ENCODE measurements at places on chromosomes 16 and 17.
A peak's percentile ranks its signal among the peaks of the same experiment; 100 is the strongest.

GRCh38 chr16:19948186-19949104 is 63.8 kb upstream of the GPRC5B start:
- no peak for DNase-seq

DNA sequence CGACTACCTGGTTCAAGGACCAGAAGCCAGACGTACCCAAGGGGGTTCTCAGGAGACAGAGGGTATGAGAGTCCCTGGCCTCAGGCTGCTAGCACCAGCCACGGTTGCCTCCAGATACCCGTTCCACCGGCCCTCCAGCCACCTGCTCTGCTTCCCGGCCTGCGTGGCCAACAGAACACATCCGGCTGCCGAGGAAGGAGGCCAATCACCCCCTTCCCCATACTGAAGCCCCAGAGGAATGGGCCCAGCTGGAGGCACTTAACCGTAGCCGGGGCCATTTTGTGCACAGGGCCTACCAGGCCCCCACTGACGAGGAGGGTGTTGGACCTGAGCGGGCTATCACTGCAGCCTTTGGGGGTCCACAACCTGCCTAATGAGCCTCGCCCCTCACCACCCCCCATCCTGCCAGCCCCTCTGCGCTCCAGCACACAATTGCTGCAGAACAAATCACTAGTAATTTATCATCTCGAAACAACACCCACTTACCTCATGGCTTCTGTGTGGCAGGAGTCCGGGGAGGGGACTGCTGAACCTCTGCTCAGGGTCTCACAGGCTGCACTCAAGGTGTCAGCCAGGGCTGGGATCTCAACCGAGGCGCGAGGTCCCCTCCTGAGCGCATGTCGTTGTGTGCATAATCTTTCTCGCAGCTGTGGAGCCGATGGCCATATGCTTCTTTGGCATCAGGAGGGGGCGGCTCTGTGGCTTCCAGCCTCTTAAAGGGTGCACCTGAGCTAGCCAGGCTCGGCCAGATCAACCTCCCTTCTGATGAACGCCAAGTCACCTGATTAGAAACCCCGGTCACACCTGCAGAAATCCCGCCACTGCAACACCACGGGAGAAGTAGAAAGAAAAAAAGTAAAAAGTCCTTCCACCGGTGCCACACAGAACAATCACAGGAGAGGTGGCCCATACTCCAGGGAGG is 10.1 kb upstream of the KREMEN2 start:
- no peak for DNase-seq

- DNase-seq = no peak
Measured at GRCh38 chr17:28597606-28598383, 1.0 kb downstream of the SPAG5 start.

DNA sequence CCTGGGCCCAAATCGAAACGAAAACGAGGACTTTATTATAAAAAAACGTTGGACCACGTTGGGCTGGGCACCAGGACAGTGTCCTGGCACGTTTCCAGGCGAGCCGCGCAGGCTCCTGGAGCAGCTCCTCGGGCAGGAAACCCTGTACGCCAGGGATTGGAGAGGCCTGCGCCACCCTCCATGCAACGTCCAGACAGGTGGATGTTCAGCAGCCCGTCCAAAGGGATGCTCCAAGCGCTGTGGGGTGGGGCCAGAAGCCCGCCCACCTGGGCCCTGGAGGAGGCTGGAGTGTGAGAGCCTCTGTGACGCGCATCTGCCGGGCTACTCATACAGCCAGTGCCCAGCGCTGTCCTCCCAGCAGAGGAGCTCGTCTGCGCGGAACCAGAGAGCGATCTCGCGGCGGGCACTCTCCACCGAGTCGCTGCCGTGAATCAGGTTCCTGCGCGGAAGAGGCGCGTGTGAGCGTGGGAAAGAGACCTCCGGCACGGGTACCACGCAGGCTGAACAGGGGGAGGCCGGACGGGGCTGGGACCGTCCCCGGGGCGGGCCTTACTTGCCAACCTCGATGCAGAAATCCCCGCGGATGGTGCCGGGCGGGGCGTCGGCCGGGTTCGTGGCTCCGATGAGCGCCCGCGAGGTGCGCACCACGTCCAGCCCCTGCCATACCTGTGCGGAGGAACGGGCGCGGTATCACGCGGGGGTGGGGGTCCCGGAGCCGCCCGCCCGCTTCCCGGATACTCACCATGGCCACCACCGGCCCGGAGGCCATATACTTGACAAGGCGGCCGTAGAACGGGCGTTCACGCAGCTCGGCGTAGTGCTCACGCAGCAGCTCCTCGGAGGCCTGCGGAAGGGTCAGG is 785 bp downstream of the NME3 start:
- peak; percentile 39 for DNase-seq

GRCh38 chr16:71807905-71808592 is 585 bp downstream of the AP1G1 start:
- no peak for DNase-seq

DNA sequence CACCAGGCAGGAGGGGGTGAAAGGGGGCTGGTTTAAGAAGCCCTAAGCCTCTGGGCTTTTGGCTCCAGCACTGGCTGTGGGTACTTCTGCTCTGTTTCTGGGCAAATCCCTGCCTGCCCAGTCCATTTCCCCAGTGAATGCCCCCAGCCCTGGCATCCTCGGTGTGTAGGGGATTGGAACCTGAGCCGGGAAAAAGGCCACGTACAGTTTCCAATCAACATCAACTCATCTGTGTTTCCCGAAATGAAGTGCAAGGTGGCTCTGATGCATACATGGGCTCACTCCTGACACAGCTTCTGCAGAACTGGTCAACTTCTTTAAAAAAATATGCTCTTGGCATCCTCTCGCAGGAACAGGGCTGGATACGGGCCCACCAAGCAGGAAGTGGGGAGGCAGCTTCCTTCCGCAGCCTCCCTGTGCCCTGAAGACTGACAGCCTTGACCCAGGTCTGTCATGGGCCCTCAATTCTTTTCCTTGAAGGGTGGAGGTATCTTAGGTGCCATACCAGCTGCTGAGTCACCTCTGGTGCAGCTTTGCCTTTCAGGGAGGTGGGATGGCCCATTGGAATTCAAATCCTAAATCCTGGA is 73.3 kb downstream of the N4BP1 start:
- DNase-seq = no peak

- DNase-seq = no peak
Measured at GRCh38 chr17:81741049-81741593, 29.0 kb downstream of the SLC25A10 start.

GRCh38 chr16:15607700-15608396 is 35.1 kb downstream of the MARF1 start:
- DNase-seq = no peak

GRCh38 chr16:56630134-56630533 is 2.3 kb upstream of the MT1M start:
- no peak for DNase-seq

DNA sequence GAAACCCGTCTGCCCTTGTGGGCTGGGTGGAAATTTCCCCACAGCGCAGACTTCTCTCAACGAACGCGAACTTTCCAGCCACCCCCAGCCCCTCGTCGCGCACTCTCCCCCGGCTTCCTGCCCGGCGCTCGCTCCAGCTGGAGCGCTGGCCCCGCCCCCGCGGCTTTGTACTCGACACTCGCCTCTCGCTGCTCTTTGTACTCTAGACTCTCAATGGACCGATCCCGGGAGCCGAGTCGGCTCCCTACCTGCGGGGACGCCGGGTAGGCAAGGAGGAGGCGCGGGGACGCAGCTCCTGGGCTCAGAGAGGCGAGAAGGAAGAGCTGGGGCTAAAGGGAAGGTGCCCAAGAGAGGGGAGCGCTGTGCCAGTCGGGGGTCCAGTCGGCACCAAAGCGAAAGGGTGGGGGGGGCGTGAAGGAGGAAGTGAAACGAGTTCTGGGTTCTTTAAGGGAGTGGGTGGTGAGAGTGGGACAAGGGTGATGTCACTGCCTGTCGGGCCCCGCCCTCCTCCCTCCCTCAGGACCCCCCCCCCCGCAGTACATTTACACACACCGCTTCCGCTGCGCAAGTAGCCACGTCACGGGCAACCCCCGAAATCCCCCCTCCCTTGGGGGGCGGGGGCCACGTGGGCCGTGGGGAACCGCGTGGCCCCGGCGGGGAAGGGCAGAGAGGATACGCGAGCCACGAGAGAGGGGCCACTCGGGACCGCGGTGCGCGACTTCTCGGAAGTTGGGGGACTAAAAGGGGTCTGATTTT is 9.7 kb downstream of the KDM6B start:
- DNase-seq = peak; percentile 89

- no peak for DNase-seq
Measured at GRCh38 chr16:79402920-79403319, 197.6 kb downstream of the MAF start.

DNA sequence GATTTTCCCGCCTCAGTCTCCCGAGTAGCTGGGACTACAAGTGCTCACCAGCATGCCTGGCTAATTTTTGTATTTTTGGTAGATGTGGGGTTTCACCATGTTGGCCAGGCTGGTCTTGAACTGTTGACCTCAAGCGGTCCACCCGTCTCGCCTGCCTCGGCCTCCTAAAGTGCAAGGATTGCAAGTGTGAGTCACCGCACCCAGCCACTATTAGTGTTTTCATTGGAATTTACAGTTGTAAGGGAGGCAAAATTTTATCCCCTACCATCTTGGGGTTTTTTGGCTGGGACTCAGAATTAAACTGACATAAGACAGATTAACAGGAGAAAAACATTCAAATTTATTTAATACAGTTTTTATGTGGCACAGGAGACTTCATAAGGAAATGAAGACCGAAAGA is 12.3 kb upstream of the MYCBPAP start:
- no peak for DNase-seq

- no peak for DNase-seq
Measured at GRCh38 chr17:39717660-39718059, 12.7 kb downstream of the MIEN1 start.

DNA sequence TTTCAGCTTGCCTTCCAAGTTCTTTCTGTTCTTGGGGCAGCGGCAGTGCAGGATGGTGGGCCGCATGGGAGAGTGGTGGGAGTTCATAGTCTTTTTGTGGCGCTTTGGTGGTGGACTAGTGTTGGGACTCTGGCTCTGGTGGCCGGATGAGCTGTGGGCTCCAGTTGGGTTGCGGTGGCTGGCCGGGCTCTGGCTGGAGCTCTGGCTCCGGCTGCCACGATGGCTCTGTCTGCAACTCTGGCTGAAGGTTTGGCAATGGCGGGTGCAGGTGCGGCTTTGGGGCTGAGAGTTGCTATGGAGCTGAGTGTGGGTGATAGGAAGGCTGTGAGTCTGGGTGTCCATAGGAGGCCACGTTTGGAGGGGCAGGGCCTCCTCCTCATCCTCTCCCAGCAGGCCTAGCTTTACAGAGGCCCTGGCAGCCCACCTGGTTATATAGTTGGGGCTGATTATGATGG is at the start of gene TNP2:
Gene TNP2, minus strand, starts transcription at position 405 of the 455 bp plus-strand sequence. Its CDS starts 63 bp downstream, at position 342.
- no peak for DNase-seq

DNA sequence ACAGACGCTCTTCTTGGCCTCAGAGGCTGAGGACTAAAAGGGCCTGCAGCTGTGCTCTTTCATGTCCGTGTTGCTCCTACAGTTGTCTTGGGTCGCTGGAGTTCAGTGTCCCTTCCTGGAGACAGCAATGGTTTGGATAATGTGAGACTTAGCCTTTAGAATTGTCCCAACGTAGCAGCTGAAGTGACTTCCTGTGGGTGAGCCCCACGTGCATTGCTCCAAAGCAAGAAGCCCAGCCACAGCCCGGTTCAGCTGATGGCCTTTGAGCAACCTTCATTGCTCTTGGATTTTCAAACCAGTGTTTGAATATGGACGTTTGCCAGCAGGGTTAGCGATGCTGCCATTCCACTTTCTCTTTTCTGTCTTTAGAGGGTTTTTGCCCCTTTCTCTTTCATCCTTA is 19.7 kb downstream of the TMEM11 start:
- DNase-seq = no peak

DNA sequence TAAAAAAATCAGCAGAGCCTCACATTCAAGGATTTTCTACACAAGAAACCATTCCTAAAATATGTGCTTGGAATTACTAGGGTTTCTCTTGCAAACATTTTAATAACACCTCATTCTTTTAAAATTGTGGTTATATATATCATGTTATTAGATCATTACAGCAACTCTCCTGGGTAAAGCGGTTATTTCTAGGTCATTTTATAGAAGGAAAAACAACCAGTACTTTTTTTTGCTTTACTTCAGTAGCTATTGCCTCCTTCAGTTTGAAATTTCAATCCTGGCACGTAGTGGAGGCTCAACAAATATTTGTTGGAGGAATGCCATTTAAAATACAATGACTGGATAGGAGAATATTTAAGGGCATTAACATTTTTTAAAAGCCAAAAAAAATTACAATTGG is 220.6 kb downstream of the CDRT15L2 start:
- no peak for DNase-seq

DNA sequence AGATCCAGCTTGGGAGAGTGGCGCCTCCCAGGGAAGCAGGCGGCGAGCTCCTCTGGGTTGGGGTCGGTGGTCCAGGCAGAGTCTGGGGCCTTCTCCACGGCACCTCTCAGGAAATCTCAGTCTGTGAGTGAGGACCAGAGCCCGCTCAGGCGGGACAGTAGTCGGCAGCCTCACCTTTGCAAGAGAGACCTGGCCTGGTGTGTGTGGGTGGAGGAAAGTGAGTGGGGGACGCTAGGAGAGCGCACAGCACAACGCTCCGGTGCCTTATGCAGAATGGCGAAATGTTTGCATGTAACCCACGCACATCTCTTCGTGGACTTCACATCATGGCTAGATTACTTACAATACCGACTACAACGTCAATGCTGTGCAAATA is 2.2 kb downstream of the AHSP start:
- DNase-seq = no peak

DNA sequence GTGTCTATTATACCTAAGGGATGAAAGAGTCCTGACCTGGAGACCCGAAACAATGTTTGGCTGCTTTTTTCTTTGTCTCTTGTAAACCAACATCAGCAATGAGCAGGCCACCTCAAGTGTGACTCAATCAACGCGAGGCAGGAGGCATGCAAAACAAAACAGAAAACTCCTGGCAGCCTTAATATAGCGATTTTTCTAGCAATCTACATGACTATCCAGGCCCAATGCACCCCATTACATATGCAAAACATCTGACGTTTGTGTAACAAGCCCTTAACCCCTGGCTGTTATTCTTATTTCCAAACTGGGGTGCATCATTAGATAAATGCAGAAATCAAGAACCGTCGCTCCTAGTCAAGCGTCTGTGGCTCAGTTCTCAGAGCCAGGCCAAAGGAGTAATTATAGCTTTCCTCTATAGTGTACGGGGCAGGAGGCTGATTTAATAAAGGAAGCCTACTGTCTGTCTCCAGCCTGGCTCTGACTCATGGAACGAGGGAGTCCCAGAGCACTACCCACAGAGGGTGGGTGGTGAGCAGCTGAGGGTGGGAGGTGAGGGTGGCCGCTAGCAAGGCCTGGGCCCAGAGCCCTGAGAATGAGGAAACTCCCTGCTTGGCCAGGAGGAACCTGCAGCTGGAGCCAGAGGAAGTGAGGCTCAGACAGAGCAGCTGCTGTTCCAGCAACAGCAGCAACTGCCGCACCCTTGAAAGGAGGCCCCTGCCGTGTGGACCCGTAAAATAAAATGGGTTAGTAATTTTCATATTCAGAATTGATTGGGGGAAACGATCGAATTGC is 43.9 kb downstream of the CHD9 start:
- peak; percentile 66 for DNase-seq

- DNase-seq = no peak
Measured at GRCh38 chr17:4364622-4365041, 1.8 kb downstream of the UBE2G1 start.

All from effector memory CD4-positive, alpha-beta T cell (primary cell).